ENCODE measurements at places on chromosomes 7 and 10. TPM values are rescaled to one million over a fixed set of nuclear protein-coding genes. Genes with fewer than 3 reads are reported as not detected.

DNA sequence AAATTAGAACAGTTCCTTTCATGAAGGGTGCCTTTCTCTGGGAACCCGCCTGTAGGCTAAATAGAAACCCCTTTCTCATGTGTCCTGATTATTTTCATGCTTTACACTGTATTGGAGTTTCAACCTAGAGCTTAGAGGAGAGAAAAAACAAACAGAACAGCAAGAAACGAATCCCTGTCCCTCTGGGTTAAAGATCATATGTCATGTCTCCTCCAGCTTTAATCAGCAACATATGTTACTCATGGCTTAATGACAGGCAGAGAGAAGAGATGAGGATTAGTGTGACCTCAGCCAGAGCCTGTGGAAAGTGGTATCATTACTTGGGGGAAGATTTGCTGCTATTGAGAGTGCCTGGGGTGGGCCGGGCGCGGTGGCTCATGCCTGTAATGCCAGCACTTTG lies 32.1 kb downstream of the CRCP start:
- no peak for DNase-seq

DNA sequence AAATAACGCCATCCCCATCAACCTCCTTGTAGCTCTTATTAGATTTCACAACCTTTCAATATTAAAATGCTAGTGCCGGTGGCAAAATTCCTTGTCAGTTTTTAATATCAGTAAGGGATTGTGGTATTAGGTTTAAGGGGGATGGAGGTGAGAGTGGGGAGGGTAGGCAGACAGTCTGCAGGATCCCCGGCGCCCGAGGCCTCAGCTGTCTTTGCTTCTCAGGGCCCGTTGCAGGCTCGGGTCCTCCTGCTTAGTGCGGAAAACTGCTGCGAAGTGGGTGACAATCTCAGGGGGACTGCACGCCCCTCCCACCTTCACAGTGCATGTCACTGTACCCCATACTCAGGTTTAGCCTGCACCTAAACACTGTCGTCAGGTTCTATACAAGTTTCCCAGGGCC lies 274.3 kb upstream of the PODXL start:
- no peak for DNase-seq

DNA sequence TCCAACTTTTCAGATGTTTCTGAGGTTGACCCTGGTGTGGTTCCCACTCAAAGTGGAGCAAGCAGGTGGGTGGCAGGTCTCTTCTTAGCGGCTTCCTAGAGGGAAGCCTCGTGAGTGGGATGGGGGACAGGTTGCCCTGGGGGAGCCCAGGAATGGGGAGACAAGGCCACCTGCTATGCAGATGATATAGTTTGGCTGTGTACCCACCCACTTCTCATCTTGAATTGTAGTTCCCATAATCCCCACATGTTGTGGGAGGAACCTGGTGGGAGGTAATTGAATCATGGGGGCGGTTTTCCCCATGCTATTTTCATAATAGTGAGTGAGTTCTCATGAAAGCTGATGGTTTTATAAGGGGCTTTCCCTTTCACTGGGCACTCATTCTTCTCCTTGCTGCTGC lies 68.3 kb downstream of the KIAA1217 start:
- DNase-seq = no peak

GRCh38 chr7:155971180-155971770 lies 159.0 kb upstream of the SHH start:
- DNase-seq = no peak

The SH2D4B gene
- not detected for total RNA-seq

The PON1 gene
- total RNA-seq = not detected

The CFAP43 gene
- 0.24 TPM for total RNA-seq

The SPDYE1 gene
- total RNA-seq = not detected

Measured in HepG2 (cell line).